ENCODE measurements at places on chromosomes 4 and X. TPM values are rescaled to one million over a fixed set of nuclear protein-coding genes. Genes with fewer than 3 reads are reported as not detected.

Gene EXOC1L
- not detected for total RNA-seq

Gene VCX3A
- not detected for total RNA-seq

Gene GLUD2
- total RNA-seq: 1.7 TPM

Gene TCEAL6
- total RNA-seq: not detected

Gene GRIA2
- total RNA-seq: 1.6 TPM

Gene DAPP1
- total RNA-seq: 1.7 TPM

Gene CLGN
- 0.52 TPM for total RNA-seq

Gene LINC00632
- total RNA-seq: 742 TPM

Gene CYTL1
- 1.2 TPM for total RNA-seq

Gene HMGB3
- 5.2 TPM for total RNA-seq

Gene LRRC66
- total RNA-seq: 0.71 TPM
